Stimulated activated CD4-positive, alpha-beta T cell treated with anti-CD3 and anti-CD28 coated beads, TNF-alpha, amount 100 ng/mL, for 48 hours (primary cell): ENCODE measurements at places on chromosomes 11 and 22.

GRCh38 chr11:115819014-115819413 is 314.8 kb upstream of the CADM1 start:
- DNase-seq: no peak

GRCh38 chr11:96664110-96664509 is 274.3 kb downstream of the JRKL start:
- no peak for DNase-seq

DNA sequence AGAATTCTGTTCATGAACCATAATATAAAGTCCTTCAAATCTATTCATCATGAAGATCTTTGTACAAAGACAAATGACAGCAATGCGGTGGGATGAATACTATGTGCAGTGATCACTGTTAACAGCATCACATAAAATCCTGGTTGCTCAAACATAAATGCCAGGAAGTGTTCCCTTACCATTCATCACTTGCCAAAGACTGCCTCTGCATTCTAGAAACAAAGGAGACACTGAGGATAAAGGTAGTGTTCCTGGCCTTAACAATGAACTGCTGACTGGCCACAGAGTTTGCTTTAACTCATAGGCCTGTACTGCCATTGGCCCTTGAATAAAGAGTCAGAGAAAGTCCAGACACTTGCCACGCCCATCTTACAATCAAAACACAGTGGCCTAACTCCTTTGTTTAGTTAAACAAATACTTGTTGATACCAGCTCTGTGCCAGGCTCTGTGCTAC is 29.5 kb downstream of the C2CD3 start:
- DNase-seq: no peak

- DNase-seq: no peak
Observed at GRCh38 chr22:46491946-46492345, 45.5 kb downstream of the CELSR1 start.

- no peak for DNase-seq
Observed at GRCh38 chr11:44634401-44635281, 69.2 kb downstream of the CD82 start.

DNA sequence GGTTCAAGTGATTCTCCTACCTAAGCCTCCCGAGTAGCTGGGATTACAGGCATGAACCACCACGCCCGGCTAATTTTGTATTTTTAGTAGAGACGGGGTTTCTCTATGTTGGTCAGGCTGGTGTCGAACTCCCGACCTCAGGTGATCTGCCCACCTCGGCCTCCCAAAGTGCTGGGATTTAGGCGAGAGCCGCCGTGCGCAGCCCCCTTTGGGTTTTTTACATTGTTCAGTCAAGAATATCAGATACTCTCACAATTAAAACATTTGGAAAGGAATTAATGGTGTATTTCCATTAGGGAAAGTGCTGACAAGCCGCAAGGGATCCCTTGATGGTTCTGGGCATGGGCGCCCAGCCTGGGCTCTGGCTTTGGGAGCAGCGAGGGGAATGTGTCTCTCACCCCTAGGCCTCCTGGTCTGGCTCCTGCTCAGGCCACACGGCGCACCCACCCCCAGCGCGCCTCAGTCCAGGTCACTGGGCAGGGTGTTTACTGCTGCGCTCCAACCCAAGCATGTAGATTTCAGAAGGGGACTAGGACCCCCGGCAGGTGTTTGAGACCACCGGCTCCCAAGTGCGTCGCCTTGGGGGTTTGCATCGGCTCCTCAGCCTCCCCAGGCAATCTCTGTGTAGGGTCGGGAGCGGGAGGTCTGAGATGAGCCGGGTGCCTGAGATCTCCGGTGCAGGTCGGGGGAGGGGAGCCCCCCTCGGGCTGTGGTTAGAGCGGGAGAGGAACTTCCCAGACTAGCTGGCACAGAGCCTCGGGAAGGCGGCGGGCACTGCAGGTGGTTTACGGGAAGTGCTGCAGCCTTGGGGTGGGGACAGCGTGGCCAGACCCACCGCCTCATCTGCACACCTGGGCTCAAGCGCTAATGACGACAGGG is 809 bp upstream of the IRF7 start:
- no peak for DNase-seq

DNA sequence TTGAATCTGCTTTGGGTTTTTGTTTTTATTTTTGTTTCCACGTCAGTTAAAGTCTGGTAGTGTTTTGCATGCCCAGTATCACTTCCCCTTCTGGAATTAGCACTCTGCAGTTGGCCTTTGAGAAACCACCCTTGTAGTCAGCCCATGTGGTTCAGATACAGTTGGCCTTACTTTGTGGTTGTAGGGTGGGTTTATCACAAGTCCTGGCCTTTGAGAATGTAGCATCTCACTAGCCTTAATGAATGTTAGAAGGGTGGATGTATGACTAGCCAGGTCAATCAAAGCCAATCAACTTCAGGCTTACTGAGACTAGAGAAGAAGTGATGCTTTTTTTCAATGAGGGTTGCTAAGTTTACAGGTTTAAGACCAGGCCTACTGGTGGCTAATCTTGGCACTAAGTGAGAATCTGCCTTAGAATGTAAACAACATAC is 19.8 kb downstream of the ARL14EP start:
- DNase-seq: no peak

- no peak for DNase-seq
Observed at GRCh38 chr11:101996111-101996510, 51.1 kb upstream of the CFAP300 start.

GRCh38 chr11:33913991-33914390 is 22.1 kb upstream of the LMO2 start:
- DNase-seq: no peak

DNA sequence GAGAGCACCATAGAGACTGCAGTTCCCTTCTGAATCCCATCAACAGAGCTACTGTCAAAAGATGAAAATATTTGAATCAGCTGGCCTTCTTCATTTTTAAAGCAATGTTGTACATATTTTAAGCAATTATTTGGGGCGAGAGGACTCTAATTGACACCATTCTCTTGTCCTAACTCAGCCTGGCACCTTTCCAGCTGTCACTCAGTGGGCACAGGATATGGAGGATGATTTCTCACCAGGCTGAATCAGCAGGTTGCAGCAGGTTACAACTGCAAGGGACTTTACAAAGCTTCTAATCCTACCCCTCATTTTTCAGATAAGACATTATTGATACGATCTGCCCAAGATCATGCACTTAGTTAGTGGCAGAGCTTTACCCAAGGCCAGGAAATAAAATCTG is 11.9 kb upstream of the WT1 start:
- no peak for DNase-seq

GRCh38 chr11:133930053-133930766 is 26.6 kb downstream of the IGSF9B start:
- DNase-seq: no peak

GRCh38 chr11:120066738-120067437 is 71.0 kb downstream of the TRIM29 start:
- DNase-seq: no peak

GRCh38 chr22:46251266-46251665 is 1.2 kb upstream of the CDPF1 start:
- DNase-seq: no peak

DNA sequence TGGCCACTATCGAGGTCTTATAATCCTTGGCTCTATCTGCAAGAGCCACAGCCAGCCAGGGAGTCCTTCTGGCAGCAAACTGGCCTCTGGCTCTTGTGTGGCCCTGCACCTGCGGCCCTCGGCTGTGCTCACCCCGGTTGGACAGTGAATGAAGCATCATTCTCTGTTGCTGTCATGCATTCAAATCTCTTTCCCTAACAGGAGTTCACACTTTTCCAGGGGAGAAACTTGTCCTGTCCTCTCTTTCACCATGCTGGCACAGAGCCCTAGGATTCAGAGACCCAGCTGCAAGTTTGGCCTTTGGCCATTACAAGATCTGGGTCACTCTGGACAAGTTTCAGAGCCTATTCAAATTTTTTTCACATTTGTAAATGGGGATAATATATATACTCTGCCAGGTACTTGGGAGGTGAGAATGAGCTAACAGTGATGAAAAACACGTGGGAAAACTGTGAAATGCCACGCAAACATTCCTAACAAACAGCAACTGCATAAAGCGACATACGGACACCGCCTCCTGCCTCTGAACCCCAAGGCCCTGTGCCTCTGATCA is 34.2 kb downstream of the TMEM184B start:
- DNase-seq: no peak

DNA sequence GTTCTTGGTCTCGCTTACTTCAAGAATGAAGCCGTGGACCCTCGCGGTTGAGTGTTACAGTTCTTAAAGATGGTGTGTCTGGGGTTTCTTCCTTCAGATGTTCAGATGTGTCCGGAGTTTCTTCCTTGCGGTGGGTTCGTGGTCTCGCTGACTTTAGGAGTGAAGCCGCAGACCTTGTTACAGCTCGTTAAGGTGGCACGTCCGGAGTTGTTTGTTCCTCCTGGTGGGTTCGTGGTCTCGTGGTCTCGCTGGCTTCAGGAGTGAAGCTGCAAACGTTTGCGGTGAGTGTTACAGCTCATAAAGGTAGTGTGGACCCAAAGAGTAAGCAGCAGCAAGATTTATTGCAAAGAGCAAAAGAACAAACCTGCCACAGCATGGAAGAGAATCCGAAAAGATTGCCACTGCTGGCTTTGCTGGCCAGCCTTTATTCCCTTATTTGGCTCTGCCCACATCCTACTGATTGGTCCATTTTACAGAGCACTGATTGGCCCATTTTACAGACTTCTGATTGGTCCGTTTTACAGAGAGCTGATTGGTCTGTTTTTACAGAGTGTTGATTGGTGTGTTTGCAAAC is 27.1 kb upstream of the NXPE2 start:
- no peak for DNase-seq

DNA sequence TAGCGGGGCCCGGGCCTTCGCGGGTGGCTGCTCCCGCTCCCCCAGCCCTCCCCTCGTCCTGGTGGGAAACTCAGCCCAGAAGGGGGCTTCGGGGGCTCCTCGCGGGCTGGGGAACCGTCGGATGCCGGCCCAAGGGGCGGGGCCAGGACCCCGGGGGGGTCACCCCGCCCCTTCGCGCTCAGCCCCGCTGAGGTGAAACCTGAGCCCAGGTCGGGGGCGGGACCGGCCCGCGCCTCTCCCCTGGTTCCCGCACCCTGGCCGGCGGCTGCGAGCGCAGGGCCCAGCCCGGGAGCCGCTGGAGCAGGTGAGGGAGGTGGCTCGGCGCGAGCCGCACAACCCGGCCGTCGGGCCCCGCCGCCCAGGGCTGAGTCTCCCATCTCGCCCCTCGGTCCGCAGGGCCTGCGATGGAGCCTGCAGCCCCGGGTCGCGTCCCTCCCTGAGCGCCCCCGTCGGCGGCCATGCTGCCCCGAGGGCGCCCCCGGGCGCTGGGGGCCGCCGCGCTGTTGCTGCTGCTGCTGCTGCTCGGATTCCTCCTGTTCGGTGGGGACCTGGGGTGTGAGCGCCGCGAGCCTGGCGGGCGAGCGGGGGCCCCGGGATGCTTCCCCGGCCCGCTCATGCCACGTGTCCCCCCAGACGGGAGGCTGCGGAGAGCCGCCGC is at the start of gene LARGE2:
TSS of gene LARGE2 (plus strand) at position 232 of the 658 bp plus-strand sequence. CDS start at position 459, 227 bp downstream.
- no peak for DNase-seq
